ENCODE measurements at places on chromosomes 6 and 20.

DNA sequence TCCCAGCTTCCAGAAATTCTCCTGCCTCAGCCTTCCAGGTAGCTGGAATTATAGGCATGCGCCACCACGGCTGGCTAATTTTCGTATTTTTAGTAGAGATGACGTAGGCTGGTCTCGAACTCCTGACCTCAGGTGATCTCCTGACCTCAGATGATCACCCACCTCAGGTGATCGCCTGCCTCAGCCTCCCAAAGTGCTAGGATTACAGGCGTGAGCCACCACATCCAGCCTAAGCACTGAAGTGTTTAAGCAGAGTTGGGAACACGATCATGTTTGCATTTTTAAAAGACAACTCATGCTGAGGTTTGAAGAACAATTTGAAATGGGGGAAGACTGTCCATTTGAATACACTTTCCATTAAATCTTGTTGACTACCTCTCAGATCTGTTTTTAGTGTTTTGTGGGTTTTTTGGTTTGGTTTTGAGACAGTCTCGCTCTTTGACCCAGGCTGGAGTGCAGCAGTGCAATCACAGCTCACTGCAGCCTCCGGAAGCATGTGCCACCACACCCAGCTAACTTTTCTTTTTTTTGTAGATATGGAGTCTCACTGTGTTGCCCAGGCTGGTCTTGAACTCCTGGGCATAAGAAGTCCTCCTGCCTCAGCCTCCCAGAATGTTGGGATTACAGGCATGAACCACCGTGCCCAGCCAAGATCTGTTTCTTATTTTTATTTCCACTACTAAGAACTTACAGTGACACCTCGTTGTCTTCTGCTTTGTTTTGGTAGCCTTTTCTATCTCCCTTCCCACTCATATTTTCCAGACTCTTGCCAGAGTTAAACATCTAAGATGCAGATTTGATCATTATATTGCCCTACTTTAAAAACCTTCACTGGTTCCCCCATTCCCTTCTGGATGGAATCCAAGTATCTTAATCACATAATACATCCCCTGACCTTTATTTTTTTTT, 5.5 kb downstream of the CASP8AP2 start:
- DNase-seq = peak; percentile 65

DNA sequence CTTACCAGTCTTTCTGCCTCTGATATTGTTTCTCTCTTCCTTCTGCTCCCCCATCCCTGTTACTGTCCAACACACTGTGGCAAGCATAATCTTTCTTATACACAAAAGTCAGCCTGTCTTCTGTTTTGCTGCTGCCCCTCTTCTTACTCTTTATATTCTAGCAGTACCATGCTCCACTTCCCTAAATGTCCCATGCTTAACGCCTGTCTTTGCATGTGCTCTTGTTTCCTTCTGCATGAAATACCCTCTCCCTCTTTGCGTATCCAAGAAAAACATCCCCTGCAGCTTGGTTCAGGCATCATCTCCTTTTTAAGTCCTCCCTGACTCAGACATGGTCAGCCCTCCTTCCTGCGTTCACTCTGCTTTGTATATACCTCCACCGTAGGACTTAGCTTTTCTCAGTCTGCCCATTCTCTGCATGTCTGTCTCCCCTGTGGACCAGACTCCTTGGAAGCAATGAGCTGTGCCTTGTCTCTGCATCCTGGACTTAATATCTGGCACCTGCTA, 103.9 kb downstream of the CTNNBL1 start:
- no peak for DNase-seq

DNA sequence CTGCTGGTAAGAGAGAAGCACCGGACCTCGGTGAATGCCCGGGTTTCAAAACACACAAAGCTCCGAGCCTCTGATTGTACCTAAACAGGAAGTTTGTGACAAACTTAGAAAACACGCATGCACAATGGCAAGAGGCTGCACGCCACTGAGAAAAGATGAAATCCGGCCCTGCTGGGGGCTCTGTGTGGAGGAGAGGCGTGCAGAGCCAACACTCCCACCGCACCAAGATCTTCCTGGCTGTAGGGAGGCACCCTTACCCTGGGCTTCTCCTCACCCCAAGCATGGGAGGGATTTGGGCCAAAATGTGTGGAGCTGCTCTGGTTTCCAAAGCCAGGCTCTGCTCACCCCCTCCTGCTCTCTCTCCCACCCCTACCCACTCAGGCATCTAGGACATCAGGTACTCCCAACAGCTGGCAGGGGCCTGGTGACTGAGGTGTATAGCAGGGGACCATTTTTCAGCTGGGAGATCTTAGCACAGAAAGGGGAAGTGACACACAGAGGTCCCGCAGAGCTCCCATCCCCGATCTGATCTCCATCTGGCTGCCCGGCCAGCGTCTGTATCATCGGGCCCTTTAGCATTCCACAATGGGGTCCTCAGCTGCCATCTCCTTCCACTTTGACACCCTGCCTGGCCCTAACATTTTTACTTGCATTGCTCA, 84.2 kb downstream of the TRERF1 start:
- DNase-seq = peak; percentile 39

- DNase-seq = no peak
Measured at GRCh38 chr20:43947316-43947710, 32.7 kb downstream of the TOX2 start.

- no peak for DNase-seq
Measured at GRCh38 chr20:21309678-21310467, 6.7 kb downstream of the XRN2 start.

GRCh38 chr6:5315881-5316280, 54.6 kb downstream of the FARS2 start:
- no peak for DNase-seq

- peak; percentile 18 for DNase-seq
Measured at GRCh38 chr6:10655508-10656055, 38.8 kb downstream of the C6orf52 start.

- no peak for DNase-seq
Measured at GRCh38 chr6:114690625-114691024, 347.8 kb upstream of the HS3ST5 start.

DNA sequence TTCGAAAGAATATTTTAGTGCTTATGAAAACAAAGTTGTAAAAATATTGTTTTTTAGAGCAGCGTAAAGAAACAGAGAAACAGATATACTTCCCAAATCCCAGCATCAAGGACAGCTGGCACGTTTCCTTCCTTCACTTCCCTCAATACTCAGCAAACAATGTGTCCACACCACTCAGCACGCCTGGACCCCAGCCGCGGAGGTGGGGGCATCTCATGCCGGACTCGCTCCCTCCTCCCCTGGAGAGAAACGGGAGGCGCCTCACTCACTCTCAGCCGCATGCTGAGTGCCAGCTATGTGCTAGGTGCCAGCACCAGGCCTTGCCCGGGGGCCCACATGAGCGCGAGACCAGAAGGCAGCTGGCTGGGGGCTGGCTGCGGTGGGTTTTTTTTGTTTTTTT, 34.7 kb downstream of the SLC2A4RG start:
- no peak for DNase-seq

GRCh38 chr6:164014346-164015087, 600.0 kb downstream of the QKI start:
- no peak for DNase-seq

- no peak for DNase-seq
Measured at GRCh38 chr20:16271450-16271849, 301.8 kb downstream of the KIF16B start.

GRCh38 chr6:108673153-108673552, 112.4 kb downstream of the FOXO3 start:
- DNase-seq = no peak

DNA sequence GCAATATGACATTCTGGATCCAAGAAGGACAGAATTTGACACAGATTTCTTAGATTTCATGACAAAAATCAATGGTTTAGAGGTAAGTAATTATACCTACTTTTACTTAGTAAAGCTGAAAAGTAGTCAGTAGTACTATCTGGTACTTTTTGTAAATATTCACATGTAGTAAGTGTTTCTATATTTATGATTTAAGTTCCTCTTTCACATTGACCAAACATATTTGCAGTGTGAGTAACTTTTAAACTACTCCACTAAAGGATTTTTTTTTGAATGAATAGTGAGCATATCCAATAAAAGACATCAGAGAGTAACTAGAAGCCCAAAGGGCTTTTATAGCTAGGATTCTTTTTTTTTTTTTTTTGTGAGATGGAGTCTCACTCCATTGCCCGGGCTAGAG, 60.8 kb downstream of the DNAH8 start:
- no peak for DNase-seq

DNA sequence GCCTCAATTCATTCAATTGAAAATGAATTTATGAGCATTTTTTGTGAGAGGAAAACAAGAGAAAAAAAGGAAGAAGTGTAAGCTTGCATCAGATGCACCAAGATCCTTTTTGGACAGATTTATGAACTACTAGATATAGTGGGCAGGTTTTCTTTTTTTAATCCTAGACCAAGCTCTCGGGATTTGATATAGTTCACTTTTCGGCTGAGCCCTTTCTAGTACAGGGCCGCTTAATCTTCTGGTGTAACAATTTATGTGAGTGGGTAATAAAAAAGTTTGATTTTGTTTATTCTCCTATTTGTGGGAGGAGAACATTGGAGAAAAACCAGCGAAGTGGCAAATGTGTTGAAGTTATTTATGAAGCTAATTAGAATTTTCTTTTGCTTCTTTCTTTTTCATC, 538.0 kb downstream of the UTRN start:
- DNase-seq = no peak

DNA sequence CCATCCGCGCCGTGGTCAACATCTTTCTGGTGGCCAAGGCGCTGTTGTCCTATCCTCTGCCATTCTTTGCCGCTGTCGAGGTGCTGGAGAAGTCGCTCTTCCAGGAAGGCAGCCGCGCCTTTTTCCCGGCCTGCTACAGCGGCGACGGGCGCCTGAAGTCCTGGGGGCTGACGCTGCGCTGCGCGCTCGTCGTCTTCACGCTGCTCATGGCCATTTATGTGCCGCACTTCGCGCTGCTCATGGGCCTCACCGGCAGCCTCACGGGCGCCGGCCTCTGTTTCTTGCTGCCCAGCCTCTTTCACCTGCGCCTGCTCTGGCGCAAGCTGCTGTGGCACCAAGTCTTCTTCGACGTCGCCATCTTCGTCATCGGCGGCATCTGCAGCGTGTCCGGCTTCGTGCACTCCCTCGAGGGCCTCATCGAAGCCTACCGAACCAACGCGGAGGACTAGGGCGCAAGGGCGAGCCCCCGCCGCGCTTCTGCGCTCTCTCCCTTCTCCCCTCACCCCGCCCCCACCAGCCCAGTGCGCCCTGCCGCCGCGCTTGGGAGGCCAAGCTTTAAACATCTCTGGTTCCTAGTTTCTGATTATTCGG, 4.0 kb downstream of the SLC32A1 start:
- DNase-seq = no peak

GRCh38 chr6:446418-447366, 55.1 kb downstream of the IRF4 start:
- DNase-seq = peak; percentile 75

DNA sequence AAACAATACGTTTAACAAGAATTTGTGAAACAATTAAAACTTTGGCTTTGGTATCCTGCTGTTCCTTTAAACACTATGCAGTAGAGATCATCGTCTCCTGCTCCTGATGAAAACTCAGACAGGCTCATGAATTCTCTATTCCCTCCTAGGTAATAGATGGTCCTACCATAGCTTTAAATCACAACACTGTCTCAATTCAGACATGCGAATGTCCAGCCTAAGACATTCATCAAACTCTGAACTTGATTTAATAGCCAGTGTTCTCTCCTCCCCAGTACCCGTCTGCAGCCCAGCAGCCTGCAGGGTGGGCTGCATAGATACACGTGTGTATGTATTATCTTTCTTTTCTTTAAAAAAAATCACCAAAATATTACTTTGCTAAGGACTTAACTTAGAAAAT, 232.8 kb downstream of the TTLL2 start:
- no peak for DNase-seq

DNA sequence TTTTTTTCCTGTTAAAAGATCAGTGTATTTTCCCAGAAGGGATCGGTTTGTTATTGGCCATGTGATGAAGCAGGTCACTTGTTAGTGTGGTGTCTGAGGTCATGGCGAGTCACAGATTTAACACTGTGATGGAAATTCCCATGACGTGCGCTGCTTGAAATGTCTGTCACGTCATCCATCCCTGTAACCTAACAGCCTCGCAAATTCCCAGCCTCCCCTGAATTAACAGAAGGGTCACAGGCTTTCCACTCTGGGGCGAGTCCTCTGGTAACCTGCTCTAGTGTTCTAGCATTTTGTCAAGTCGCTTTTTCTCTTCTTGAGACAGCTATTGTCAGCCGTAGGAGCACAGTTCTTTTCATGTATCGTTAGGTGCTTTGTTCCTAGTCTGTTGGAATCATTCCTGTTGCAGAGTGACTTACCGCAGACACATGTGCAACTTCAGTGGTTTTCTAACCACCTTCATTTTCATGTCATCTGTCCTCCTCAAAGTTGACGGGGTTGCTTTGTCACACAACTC, 137.2 kb downstream of the MAP3K4 start:
- peak; percentile 12 for DNase-seq

GRCh38 chr20:34871320-34871926, 1.2 kb downstream of the GGT7 start:
- no peak for DNase-seq

GRCh38 chr6:167441715-167442206, 116.9 kb downstream of the TTLL2 start:
- no peak for DNase-seq

DNA sequence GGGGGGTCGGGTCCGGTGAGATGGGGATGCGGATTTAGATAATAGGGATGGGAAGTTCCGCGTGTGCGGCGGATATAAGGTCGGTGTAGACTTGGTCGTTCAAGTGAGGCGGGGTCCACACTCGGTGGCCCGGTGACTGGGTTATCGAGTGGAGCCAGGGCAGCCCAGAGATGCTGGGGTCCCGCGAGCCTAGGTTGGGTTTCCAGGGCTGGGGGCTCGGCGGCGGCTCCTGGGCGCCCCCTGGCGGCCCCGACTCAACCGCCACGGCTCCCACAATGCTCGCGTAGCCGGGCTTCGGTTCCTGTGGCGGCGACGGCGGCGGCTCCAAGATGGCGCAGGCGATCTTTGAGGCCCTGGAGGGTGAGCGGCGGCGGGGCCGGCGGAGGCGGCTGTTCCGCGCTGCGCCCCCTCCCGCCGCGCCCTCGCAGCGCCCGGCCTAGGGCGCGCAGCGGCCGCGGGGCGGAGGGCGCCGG, at the start of gene ZNF341:
Gene ZNF341, plus strand, starts transcription at position 304 of the 473 bp plus-strand sequence. Its CDS starts 26 bp downstream, at position 330.
- peak; percentile 93 for DNase-seq

GRCh38 chr20:24978513-24978912, 14.0 kb downstream of the APMAP start:
- DNase-seq = no peak

DNA sequence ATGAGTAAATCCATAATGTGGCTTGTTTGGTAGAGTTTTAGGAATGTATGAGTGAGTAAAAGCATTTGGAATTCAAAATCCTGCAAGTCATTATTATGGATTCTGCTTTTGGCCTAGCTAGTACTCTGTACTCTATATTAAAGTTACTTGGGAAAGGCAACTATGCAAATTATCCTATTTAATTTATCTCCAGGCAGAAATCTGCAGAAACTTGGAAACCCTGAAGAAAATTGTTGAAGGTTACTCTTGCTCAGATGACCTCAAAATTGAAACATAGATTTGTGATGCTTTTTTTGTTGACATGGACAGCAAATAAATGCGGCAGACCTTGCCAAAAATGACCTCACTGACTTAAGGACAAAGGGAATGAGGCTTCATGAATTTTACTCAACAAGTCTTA, 477.1 kb upstream of the EYS start:
- DNase-seq = no peak

GRCh38 chr6:67680297-67680932, 954.7 kb upstream of the ADGRB3 start:
- no peak for DNase-seq

All from CD4-positive, alpha-beta T cell treated with Interleukin-10 for 1 hour (primary cell).